Suprapubic skin (tissue), 4 donors: ENCODE measurements at places on chromosomes 16 and 17.

DNA sequence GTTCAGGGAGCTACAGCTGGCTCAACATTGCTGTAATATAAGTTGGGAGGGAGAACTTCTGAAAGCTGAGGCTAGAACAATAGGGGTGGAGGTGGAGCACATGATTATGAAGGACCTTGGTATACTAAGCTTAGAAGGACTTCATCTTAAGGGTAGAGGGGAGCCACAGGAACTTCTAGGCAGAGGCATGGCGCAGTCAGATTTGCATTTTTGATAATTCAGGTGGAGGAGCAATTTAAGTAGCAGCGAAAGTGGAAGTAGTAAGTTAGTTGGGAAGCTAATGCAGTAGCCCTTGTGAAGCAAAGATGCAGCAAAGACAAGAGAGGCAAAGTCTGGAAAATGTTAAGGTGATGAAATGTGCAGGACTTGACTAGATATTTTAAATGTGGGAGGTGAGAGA is 144.1 kb downstream of the SPECC1 start:
- DNase-seq = no peak

- DNase-seq = no peak
These were observed 248.8 kb upstream of the ELAC2 start for GRCh38 chr17:13266606-13267005.

- DNase-seq = no peak
These were observed 3.2 kb downstream of the NAGS start for GRCh38 chr17:44007346-44008204.

- no peak for DNase-seq
These were observed 122.0 kb downstream of the USP22 start for GRCh38 chr17:20920815-20921199.

GRCh38 chr16:2894231-2894630 is 11.2 kb downstream of the FLYWCH2 start:
- no peak for DNase-seq

- no peak for DNase-seq
These were observed 259.9 kb upstream of the RPL38 start for GRCh38 chr17:73943416-73944110.

- no peak for DNase-seq
These were observed 172.9 kb downstream of the PMP22 start for GRCh38 chr17:15092261-15092660.

DNA sequence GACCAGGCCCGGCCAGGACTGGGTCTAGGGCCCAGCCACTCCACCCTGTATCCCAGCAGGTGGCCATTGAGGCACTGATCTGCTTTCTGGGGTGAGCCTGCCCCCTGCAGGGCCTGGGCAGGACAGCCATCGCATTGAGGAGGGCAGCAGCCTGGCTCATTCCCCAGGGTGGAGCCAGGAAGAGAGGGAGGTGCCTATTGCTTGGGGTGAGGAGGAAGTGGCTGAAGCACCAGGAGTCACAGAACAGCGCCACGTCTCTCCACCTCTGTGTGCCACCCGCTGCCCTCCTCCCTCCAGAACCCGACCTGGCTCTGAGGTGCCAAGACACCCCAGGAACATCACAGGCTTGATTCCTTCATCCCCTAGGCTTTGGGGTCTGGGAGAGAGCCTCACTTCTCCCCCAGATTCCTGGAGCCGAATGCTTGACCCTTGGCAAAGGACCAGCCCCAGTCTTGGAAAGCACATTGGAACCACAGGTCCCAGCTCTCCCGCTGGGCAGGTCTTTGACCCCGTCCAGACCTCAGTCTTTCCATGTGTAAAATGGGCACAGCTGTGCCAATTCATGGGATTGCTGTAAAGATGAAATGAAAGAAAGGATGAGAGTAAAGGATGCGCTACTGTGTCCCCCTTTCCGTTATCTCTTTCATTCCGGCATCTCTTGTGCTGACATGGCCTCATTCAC is 7.2 kb upstream of the KRT36 start:
- no peak for DNase-seq

DNA sequence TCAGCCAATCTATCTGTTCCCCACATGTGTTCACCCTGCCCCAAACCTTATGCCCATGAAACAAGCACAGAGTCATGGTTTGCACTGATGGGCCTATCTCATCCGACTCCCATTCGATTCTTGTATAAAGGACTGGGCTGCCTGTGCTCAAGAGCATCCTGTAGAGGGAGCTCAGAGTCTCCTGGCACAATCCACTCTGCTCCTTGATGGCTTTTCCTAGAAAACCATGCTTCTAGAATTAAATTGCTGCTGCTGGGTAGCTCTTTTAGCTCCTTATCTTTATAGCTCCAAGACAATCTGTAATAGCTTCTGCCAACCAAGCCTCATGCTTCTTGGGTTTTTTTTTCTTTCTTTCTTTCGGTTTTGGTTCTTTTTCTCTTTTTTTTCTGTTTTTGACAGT is 9.7 kb downstream of the ZNF19 start:
- DNase-seq = no peak

DNA sequence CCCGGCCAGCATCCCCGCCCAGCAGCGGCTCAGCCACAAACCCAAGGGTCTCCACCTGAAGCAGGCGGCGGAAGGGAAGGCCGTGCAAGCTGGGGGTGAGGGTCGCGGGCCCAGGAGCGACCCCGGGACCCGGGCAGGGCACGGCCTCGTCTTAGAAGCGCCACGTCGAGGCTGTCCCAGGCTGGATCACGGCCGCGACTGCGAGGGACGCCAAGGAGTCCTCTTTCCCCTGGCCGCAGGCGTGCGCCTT is 538 bp upstream of the CCNF start:
- DNase-seq = no peak

- DNase-seq = no peak
These were observed 391.4 kb upstream of the MAF start for GRCh38 chr16:79991969-79992368.

DNA sequence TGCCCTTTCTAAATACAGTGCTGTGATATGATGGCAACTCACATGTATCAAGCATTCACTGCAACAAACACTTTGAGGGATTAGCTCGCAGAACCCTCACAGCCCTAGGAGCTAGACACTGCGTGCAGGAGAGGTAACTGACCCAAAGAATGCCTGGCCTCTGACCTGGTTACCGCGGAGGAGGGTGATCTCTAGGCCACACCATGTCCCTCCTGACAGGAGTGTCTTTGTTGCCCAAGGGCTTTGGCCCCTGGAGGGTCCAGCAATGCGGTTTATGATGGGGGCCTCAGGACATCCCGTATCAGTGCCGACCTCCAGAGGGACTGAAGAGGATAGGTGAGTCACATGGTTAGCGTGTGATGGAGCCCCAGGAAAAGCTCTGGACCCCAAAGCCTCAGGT is 130.6 kb downstream of the MGAT5B start:
- DNase-seq = no peak

DNA sequence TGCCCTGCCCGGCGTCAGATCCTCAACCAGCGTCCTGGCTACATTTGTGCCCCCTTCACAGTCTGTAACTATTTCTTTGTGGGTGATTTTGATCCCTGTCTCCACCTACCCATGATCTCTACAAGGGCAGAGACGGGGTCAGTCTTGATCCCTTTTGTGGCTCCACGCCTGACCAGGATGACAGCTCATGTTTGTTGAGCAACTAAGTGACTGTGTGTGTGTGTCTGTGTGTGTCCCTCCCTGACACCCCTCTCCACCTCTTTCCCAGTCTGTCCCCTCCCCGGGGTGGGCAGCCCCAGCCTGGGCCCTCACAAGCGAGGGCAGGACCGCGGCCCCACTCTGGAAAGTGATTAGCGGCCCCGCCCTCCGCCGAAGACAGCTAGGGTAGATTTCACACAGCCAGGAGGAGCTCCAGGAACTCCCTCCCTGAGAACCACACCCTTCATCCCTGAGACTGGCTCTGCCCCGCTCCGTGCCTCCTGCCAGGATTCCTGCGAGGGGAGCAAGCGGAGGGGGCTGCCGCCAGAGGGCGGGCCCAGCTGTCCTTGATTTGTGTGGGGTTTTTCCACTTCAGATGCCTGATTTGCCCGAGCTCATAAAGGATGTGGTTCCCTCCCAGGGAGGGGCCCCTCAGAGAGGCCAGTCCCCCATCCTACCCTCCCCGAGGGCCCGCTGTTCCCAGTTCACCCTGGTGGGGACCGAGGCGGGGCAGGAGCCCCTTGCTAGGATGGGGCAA is 5.3 kb upstream of the HS3ST6 start:
- DNase-seq = no peak

DNA sequence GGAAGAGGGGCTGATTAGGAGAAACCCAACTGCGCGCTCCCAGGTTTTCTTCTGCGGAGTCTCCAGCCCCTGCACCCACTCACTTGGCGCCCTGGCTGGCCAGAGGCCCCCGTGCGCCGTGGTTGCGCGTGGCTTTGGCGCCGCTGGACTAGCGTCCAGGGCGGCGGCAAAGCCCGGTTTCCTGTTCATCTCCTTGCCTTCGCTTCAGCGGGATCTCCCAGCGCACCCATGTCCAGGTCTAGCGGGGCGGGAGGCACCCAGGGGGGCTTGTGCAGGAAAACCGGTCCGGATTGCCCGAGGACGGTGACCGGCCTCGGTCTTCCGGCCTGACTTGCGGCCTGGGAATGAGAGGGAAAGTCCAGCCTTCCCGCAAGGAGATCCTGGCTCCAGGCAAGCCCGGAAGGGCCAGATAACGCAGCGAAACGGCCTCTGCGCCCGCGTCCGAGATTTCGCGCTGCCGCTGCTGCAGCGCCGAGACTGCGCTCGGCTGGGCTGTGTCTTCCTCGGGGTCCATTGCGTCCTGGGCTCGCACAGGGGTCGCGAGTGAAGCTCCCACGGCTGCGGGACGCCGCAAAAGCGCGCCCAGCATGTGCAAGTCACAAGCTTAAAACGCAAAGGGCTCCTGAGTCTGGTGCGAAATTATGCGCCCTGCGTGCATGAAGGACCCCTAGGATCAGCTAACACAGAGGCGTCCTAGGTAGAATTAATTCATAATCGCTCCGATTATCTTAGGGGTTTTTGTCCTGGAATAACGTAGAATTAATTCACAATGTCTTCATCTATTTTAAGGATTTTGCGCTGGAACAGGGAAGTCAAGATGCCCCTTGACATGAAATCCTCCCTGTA is 5.7 kb downstream of the FOXF1 start:
- DNase-seq = no peak

GRCh38 chr17:29825604-29826003 is 104.4 kb downstream of the SSH2 start:
- DNase-seq = no peak

DNA sequence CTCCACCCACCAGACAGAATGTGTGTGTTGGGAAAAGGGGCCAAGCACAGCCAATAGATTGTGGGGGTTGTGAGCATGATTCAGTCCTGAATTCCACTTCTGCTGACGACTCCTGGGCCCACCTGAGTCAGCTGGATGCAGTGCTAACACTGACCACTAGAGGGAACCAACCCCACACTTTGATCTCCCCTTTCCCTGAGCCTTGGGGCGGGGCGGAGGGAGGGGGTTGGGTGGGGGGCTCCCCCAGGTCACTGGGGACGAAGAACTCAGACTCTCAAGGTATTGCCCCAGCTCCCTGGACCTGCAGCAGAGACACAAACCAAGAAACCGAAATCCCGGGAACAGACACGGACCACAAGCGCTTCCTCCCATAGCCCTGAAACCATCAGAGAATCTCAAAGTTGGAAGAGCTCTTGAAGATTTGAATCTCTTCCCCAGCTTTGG is 621 bp upstream of the CSHL1 start:
- DNase-seq = no peak
